Effector CD8-positive, alpha-beta T cell (primary cell): ENCODE measurements at places on chromosomes 3 and 15.

DNA sequence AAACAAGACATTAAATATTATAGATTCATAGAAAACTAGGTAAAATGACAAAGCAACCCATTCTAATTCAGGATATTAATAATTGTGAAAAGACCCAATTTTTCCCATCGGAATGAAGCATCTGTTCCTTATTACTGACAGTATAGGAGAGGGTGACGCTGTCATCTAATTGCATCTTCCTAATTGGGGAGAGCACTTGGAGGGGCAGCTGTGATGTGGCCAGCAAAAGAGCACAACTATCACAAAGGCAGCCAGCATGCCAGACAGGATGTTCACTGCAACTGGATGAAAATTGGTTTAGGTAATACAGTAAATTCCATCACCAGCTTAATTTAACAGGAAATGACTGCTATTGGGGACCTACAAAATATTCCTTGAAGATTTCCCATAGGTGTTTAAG, 21.9 kb upstream of the MINAR1 start:
- no peak for DNase-seq

GRCh38 chr15:36590838-36591237, 11.4 kb downstream of the CDIN1 start:
- DNase-seq: no peak

DNA sequence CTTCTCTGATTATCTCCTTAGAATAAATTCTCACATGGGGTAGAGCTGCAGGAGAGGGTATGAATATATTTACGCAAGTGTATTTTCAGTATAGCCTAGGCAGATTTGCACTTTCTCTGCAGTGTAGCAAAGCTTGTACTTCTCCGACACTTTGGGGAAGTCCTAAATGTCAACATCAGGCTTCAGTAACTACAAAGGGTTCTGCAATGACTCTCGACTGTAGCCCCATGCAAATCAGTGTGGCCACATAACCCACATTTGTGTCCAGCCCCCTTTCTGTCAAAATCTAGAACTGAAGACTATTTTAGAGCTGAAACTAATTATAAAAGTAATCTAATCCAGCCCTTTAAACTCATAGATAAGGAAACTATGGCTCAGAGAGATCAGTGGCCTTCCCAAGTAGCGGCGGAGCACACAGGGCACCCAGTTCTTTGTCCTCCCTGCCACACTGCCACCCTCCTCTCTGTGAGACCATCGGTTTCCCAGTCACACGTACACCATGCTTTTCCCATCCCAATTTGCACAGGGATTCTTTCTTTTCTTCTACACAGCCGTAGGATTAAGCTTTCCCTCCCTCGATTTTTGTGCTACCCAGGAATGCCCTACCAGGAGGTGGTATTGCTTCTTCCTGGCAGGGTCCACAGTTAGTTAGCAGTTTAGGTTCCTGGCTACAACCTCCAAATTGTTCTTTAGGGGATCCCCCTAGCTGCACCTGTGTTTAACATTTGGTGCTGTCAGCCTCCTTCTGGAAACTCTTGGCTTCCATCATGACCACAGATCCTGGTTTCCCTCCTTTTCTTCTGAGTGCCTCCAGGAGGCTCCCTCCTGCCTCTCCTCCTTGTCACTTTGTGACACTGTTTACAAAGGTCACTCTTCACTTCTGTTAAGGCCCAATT, 22.9 kb downstream of the MRAS start:
- DNase-seq: no peak

- no peak for DNase-seq
Measured at GRCh38 chr3:73442886-73443285, 181.9 kb downstream of the PDZRN3 start.
